ENCODE measurements at places on chromosomes 2 and 18. TPM values are rescaled to one million over a fixed set of nuclear protein-coding genes. Genes with fewer than 3 reads are reported as not detected.

Gene SERPINB10
- 0.22 TPM for total RNA-seq

Gene SRD5A2
- not detected for total RNA-seq

- no peak for DNase-seq
Observed at GRCh38 chr2:131756141-131756907, 228.6 kb downstream of the CCDC74A start.

- peak; percentile 15 for DNase-seq
Observed at GRCh38 chr2:120825370-120826259, 89.9 kb downstream of the GLI2 start.

- DNase-seq: no peak
Observed at GRCh38 chr18:55515941-55516710, 71.9 kb downstream of the TCF4 start.

Measured in tibial nerve (tissue), 4 donors.